NCI-H345 (cell line): ENCODE measurements at places on chromosomes 6 and 20.

DNA sequence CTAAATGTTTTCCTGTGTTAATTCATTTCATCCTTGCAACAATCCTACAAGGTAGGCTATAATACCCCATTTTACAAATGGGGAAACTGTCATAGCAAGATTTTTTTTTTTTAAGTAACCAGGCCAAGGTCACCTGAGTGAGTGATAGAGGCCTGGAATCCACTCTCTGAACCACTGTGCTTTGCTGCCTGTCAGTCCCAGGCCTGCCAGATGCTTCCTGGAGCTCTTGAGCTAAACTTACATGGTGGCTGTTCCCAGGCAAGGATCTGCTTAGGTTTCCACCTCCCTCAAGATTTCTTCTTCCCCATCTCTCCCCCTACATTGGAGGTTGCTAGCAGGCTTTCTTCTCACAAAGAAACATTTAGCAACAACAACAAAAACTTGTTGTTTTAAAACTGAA lies 32.7 kb upstream of the RNF8 start:
- no peak for DNase-seq

DNA sequence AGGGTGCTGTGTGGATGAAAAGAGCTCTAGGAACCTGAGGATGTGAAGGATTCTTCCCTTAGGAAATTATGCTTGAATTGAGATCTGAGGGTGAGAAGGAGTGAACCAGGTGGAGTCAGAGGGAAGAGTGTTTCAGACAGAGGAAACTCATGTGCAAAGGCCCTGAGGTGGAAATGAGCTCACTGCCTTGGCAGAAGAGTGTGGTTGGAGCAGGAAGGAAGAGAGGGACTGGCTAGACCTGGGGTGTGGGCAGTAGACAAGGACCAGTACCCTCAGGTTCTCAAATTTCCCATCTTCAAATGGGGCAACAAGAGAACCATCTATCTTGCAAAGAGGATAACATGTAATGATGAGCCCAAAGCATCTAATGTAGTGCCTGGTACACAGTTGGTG lies 24.0 kb upstream of the GTSF1L start:
- DNase-seq, result no peak

DNA sequence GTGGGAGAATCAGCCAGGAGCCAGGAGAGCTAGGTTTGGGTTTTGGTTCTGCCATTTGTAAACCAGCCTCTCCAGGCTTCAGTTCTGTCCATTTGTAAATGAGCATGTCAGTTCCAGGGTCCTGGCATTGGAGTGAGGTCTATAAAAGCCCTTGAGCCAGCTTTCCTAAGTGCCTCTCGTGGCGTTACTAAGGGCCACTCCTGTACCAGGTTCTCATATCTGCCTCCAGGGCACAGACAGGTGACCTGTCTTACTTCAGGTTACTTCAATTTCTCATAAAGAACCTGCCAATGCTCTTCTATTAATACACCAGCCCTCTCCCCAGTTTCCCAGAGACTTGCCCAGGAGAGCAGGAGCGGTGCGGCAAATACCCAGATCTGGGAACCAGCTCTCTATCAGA lies 101.9 kb downstream of the VEGFA start:
- no peak for DNase-seq

DNA sequence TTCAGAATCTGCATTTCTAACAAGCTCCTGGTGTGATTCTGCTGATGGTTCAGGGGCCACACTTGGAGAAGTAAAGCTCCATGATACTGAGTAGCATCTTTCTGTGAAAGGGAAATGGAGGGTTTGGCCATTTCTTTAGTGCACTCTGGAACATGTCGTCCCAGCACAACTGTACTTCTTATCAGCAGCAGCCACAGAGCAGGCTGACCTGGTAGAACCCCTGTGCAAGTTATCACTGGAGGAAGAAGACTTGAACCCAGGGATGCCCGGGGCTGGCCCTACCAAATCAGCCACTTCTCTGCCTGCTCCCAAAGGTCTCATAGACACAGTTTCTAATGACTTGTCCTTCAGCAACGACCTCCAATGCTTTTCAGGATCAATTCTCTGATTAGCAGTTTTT lies 354.7 kb upstream of the PLCB4 start:
- DNase-seq, result no peak
